M059J (cell line): ENCODE measurements at places on chromosomes 6 and 20.

GRCh38 chr6:4159491-4159890, 24.1 kb upstream of the ECI2 start:
- no peak for DNase-seq

GRCh38 chr20:62653951-62654685, 11.8 kb downstream of the SLCO4A1 start:
- no peak for DNase-seq

DNA sequence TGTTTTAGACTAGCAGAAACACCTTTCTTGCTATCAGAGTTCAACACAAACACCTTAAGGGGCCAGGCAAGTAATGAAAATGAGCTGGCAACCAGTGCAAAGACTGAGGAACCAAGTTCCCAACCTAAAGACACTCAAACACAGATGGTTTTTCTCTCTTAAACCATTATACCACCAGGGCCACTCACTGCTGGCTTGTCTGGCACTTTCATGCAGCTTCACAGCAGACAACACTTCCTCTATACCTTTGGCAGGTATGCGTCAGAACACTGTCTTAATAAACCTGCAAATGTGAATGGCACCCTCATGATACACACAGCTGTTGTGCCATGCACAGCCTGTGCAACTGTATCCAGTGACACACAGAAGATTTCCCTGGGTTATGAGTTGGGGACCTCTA, 41.6 kb downstream of the NFATC2 start:
- no peak for DNase-seq

DNA sequence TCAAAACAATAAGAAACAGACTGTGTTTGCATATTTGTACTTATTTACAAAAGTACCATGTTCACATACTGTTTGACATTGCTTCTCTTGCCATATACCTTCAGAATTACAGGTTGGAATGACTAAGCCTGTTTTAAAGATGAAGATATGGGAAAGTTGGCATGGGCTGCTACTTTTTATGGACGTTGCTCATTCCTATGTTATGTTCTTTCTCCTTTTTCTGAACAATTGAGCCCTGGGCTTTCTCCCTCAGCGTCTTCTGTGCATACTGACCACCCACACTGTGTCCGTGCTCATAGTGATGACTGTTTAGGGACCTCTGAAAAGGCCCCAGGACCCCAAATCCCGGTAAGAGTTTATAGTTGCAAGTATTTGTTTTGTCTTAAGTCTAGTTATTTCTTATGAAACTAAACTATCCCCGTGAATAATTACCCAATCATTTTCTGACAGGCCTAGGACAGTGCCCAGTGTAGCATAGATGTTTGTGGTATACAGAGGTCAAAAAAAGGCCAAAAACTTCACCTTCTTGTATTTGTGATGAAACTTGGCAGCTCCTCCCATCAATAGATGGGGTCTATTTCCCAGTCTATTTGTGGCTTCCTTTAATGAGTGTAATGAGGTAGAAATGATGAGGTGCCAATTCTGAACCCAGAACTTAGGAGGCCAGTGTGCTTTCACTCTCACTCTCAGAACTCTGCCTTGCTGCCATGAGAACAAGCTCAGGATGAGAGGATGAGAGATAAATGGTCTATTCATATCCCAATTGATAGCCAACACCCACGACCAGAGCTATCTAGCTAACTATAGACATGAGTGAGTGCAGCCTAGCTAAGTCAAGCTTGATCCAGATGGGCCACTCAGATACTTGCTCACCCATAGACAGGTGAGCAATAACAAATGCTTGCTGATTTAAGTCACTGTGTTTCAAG, 40.9 kb downstream of the GSTA4 start:
- DNase-seq = peak; percentile 83

DNA sequence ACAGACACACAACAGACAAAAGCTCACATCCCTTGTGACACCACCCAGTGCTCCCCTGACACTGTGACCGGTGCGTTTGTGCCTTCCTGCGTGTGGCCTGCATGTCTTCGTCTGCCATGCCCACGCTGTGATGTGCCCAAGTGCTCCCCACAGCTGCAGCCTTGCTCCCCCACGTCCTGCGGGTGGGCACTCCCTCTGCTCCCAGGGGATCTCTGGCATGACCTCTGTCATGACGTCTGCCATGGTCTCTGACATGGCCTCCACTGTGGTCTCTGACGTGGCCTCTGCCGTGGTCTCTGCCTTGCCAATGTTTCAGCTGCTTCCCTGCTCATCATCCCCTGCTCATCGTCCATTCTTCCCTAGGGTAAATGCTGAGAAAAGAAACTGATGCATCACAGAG, 200.9 kb downstream of the DLL1 start:
- peak; percentile 7 for DNase-seq

DNA sequence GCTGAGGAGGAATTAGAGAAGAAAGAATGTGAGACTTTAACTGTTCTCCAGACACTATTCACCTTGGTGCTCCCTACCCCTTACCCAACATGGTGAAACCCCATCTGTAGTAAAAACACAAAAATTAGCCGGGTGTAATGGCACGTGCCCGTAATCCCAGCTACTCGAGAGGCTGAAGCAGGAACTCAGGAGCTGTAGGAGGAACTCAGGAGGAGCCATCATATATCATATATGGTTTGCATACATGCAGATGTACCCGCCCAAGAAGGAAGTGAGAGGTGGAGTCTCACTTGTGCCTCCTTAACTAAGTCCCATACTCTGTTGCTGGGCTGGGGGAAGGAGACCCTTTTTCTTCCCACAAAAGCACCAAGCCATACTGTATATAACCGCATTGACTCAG, 35.5 kb upstream of the ME1 start:
- no peak for DNase-seq

DNA sequence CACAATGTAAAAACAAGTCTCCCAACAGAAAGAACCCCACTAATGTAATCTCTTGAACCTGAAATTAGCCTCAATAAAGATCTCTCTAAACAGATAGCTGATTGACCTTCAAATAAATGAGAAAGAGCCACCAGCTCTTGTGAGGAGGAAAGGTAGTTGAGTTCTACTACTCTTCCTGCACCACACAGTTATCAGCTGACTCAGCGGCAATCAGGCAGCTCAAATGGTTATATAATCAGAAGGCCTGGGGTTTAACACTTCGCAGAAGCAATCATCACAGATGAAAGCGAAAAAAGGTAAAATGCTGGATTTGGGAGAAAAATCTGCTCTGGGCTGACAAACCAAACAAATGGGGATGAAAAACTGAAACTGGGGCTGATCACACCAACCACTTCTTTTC, 91.8 kb downstream of the CHD6 start:
- DNase-seq = no peak

- DNase-seq = peak; percentile 28
These were observed 268.1 kb downstream of the UST start for GRCh38 chr6:149014631-149015534.
